Retina (tissue), 1 donor: ENCODE measurements at places on chromosomes 1 and 21.

GRCh38 chr1:247241691-247242090 lies 14.2 kb upstream of the VN1R5 start:
- no peak for DNase-seq

- DNase-seq: no peak
Observed at GRCh38 chr1:170604889-170605288, 59.0 kb upstream of the PRRX1 start.

GRCh38 chr1:239831577-239832355 lies 259.9 kb upstream of the FMN2 start:
- no peak for DNase-seq

- DNase-seq: peak; percentile 52
Observed at GRCh38 chr1:8422510-8423268, 104.8 kb downstream of the SLC45A1 start.

- no peak for DNase-seq
Observed at GRCh38 chr1:232473324-232473723, 156.6 kb downstream of the SIPA1L2 start.

DNA sequence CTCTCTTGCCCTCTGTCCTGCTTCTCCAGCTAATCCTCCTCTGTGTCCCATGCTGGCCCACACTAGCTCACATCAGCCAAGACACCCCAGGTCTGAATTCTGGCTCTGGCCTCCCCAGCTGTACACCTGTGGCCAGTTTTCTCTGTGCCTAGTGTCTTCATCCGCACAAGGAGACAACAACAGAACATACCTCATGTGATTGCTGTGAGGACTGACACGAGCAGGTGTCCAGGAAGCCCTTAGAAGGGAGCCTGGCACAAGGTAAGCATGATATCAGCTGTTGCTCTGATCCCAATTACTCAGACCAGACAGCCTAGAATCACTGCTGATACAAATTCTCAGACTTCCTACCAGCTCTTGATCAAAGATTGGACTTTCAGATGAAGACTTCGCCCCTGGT lies 71.2 kb upstream of the GJB5 start:
- DNase-seq: no peak

DNA sequence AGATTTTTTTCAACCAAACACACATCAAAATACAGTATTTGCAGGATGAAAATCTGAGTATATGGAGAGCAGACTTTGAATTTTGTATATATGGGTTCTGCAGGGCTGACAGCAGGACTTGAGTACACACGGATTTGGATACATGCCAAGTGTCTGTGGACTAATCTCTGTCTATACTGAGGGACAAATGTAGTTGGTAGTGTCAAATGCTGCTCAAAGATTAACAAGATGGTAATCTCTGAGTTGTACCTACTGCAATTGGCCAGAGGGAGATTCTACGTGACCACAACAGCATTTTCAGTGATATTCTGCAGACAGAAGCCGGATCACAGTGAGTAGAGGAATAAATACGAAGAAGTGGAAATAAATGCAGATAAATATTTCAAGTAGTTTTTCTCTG lies 43.4 kb downstream of the SHCBP1L start:
- DNase-seq: no peak

DNA sequence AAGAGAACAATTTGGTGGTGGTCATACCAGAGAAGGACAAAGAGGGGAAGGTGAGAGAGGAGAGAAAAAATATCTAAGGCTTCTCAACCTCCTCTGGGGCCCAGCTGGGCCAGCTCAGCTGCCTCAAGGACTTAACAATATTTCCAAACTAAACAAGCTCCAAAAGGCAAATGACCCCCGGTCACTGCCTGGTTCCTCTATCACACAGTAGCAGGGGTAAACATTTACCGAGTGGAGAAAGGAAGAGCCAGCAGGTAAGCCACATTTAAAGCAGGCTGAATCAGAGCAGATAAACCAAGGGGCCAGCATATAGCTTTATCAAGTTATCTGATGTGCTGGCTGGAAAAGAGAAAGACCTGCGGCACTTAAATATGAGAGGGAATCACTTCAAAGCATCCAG lies 102.1 kb downstream of the KCND3 start:
- DNase-seq: no peak

GRCh38 chr1:228511546-228512445 lies 24.6 kb downstream of the RNF187 start:
- DNase-seq: no peak

DNA sequence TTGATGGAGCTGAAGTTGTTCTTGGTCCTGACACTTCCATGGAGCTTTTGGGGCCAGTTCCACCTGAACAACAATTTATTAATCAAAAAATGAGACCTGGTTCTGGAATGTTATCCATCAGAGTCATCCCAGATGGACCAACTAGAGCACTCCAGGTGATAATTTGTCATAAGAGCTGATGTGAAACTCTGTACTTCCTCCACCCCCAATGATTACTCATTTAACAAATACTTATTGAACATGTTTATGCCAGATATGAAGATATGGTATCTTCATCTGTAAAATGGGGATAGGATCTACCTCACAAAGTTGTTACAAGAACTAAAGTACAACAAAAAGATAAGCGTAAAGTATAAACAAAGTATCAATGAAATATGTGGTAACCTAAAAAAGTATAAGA lies 153.2 kb downstream of the VPS13D start:
- DNase-seq: no peak

DNA sequence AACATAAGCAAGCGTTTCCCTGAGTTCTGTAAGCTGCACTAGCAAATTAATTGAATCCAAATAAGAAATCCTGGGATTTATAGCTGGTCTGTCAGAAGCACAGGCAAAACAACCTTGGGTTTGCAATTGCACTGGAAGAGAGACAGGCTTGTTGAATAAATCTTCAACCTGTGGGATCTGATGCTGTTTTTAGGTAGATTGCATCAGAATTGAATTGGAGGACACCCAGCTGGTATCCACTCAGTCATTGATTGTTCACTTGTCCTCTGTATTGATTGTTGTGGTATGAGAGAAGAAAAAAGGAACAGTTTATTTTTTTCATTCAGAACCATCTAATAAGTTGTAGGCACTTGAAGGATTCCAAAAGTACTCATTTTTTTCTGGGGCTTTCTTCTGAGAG lies 497.4 kb downstream of the SIPA1L2 start:
- no peak for DNase-seq

DNA sequence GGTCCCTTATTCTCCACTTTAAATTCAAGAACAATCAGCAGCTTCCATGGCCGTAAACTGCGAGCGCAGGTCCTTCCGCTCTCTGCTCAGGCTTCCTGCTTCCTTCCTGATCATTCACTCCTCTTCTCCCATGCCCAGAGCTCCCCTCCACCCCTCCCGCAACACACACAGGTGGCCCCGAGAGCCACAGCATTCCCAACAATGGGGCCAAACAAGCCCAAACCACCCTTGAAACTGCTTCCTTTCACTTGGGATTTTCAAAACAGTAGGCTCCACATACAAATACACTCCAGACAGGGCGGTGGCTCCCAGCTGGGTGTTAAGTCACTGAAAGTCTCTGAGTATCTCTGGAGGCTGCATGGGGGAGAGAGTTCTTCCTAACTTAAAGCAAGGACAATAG lies 11.4 kb downstream of the FAM89A start:
- DNase-seq: no peak

GRCh38 chr1:79188337-79188736 lies 181.8 kb upstream of the ADGRL4 start:
- DNase-seq: no peak

- DNase-seq: no peak
Observed at GRCh38 chr1:13764588-13765332, 64.8 kb downstream of the PRDM2 start.

DNA sequence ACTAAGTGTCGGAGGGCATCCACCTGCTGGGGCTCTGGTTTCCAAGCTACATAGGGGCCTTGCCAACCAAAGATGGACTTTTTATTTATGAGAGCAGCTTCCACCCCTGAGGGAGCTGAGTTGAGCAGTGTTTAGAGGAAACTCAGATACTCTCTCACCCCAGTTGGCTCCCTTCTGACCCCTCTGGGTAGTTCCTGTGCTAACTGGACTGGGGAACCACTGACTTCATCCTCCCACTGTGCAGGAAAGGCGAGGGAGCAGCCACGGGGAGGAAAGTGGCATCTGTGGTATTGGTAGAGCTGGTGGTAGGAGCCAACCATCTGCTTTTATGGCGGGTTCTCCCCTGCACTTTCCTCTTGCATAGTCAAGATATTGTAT lies 70.4 kb downstream of the MPZL1 start:
- no peak for DNase-seq
